Fibroblast of the aortic adventitia (primary cell): ENCODE measurements at places on chromosomes 1 and 21. TPM values are rescaled to one million over a fixed set of nuclear protein-coding genes. Genes with fewer than 3 reads are reported as not detected.

DNA sequence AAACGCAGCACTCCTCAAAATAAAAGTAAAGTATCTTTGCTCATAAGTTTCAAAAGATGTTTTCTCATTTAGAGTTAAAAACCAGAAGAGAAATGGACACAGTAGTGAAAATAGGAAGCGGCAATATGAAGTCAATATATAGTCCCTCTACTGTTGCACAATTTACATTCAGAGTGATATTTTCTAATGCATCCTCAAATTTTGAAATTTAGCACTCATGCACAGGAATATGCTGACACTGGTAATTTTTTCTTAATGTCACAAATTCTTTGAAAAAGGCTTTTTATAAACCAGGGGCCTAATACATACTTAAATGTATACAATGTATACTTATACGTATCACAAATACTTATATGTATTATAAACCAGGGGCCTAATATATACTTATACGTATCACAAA, 19.5 kb downstream of the ST7L start:
- no peak for DNase-seq

Gene USH2A
- under 0.01 TPM in 1 of 2 replicates, not detected in the other for total RNA-seq

GRCh38 chr21:20789729-20790500, 208.3 kb upstream of the NCAM2 start:
- DNase-seq, result peak; percentile 20

- no peak for DNase-seq
These were observed 92.1 kb downstream of the OMA1 start for GRCh38 chr1:58454385-58454784.

- no peak for DNase-seq
These were observed 10.2 kb downstream of the AJAP1 start for GRCh38 chr1:4664606-4665005.

GRCh38 chr1:50527249-50527986, 104.2 kb upstream of the DMRTA2 start:
- no peak for DNase-seq

Gene UBE2J2
- total RNA-seq, result 19.9 and 35.3 TPM in 2 replicates

GRCh38 chr1:167052389-167052788, 37.8 kb downstream of the GPA33 start:
- no peak for DNase-seq

Gene TMEM125
- not detected in 2 replicates for total RNA-seq

Gene FMO5
- 1.8 and 3.3 TPM in 2 replicates for total RNA-seq

Gene ELF3
- total RNA-seq, result 0.09 TPM in 1 of 2 replicates, not detected in the other

Gene VPS72
- total RNA-seq, result 9.2 and 42.8 TPM in 2 replicates

GRCh38 chr1:150760013-150760412, 5.6 kb downstream of the CTSS start:
- DNase-seq, result no peak

GRCh38 chr1:216926720-216927510, 203.7 kb upstream of the ESRRG start:
- DNase-seq, result no peak

DNA sequence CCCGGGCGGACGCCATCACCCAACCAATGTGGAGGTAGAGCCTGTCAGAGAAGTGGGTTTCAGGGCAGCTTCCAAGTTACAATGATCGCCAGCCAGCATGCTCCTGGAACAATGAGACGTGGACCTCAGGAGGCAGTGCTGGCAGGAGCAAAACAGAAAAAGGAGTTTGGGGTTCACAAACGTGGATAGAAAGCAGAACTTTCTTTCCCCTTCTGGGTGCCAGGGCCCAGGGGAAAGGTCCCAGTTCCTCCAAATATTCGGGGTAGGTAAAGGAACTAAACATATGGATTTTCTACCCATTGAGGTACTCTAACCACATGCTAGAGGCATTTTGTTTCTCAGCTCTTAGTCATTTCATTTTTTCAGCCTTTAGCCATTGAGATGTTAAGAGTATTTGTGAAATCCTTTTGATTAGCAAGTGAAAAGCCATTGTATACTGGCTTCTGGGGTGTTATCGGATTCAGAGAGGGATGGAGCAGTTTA, 488.4 kb upstream of the ADGRL2 start:
- DNase-seq, result no peak

Gene CA6
- total RNA-seq, result not detected in 2 replicates

Gene PPIAL4G
- not detected in 2 replicates for total RNA-seq

DNA sequence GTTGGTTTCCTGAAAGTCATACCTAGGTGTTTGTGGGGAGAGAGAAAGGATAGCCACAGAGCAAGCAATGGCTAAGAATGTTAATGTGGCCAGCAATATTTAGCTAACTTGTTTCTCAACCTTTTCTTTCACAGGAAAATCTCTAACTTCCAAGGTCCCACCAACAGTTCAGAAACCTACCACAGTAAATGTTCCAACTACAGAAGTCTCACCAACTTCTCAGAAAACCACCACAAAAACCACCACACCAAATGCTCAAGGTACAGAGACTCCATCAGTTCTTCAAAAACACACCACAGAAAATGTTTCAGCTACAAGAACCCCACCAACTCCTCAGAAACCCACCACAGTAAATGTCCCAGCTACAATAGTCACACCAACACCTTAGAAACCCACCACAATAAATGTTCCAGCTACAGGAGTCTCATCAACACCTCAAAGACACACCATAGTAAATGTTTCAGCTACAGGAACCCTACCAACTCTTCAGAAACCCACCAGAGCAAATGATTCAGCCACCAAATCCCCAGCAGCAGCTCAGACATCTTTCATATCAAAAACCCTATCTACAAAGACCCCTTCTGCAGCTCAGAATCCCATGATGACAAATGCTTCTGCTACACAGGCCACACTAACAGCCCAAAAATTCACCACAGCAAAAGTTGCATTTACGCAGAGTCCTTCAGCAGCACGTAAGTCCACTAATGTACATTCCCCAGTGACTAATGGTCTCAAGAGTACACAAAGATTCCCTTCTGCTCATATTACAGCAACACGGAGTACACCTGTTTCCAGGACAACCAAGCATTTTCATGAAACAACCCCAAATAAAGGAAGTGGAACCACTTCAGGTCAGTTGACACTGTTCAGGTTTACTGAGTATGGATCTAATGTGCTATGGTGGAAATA, 15.3 kb downstream of the CD55 start:
- no peak for DNase-seq

Gene ILDR2
- total RNA-seq, result 0.09 and 0.25 TPM in 2 replicates
